ENCODE measurements at places on chromosomes 4 and X.

DNA sequence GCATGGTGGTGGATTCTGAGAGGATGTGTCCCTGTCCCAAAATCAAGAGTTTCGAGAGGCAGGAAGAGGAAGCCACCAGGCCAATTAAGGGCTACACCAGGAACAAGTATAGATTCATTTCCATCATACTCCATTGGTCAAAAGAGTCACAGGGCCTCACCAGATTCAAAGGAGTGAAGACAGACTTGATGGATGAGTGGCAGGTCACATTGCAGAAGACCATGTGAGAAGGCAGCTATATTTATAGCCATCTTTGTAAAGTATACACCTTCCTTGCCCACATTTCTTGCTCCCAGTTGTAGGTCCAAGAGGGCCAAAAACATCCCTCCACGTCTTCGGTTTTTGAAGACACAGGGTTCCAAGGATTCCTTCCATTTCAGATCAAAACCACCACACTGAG, 406.0 kb downstream of the BCOR start:
- no peak for DNase-seq

DNA sequence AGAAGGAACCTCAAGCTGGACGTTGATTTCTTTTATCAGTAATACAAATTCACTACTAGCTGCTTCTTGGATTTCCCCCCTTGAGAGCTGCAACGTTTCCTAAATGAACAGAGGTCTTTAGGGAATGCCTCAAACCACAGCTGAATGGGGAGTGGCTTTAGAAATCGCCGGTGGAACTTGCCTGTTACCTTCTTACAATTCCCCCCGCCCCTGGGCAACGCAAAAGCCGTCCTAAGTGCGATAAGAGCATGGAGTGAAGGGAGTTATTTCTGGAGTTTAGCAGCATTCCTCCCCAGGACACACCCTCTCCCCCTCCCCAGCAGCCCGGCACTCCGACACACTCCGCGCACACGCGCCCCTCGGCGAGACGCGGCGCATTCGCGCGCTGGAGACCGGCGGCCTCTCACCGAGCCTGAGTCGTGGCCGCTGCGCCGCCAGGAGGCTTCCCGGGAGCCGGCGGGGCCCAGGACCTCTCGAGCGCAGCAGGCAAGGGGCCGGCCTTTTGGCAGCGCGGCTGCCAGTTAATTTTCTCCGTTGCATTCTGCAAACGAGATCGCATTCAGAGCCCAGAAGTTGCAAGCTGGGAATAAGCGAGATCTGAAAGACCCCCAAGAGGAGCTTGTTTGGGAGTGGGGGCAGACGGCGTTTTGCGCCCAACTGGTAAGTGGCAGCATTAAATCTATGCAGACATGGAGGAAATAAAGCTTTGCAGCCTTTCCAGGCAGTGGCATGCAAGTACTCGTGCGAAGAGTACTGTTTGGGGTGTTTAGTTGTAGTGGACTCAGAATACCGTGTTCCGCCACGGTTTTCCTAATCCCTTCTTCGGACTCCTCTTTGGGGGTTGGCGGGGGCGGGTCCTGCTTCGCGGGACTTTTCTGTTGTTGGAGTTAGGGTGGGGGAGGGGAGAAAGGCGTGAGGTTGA, 134.7 kb downstream of the PALLD start:
- peak; percentile 23 for DNase-seq

DNA sequence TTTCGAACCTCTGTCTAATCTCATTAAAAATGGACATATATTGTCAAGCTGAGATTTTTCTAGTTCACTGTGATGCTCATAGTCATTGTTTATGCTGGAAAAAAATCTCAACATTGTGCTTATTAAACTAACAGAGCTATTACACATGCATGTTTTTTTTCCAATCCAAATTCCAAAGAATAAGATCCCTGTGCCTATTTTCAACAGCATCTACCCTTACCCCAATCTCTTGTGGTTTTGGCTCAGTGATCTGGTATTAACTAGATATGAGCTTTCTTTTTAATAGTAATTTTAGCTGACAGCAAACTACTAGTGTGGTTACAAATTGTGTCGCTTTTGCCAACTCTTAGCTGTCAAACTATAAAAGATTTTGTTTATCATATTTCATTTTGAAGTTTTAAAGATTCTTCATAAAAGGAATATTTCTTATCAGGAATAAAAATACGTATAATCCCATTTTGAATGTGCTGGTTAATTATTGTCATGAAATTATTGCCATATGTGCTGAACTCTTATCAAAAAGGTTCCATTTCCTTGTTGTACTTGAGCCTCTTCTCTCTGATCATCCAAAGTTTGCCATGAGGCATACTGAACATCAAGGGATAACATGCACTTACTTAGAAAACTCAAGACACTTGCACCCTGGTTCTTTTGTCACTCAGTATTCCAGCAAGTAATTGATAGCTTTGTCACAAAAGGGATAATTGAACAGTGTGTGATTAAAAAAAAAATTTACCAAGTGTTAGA, 241.2 kb downstream of the ARHGAP24 start:
- DNase-seq: no peak

- DNase-seq: peak; percentile 60
These were observed 37.3 kb downstream of the ACOX3 start for GRCh38 chr4:8403173-8403753.

GRCh38 chr4:184420402-184420801, 53.9 kb downstream of the IRF2 start:
- no peak for DNase-seq

DNA sequence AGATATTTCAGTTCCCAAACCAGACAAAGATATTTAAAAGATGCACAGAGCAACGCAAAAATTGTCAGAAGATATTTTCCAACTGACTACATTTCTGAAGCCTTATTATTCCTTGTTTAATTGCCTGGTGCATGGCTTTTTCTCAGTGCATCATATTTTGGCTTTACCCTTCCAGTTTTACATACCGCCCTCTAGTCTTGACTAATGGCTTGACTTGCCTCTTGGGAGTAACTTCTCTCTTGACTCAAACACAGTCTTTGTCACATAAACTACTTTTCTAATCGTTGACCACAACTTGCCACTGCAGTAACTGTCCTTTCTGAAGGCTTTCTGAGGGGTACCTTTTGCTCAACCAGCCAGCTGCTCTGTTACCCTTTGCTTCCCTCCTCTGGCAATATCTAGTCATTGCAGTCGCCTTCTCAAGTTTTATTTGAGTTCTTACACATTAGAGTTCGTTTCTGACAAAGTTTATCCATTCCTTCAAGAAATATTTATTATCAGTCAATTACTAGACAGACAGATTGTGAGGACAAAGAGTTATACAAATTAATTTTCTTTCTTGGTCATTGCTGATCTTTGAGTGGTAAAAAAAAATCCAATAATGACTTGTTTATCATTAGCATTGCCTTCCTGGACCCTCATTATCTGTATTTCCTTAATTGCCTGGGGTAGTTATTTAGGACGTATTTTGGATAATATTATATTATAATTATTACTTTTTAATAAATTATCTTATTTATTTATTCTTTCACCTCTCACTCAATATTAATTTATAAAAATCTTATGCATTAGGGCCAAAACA, 506.9 kb upstream of the PCDH10 start:
- DNase-seq: peak; percentile 5

DNA sequence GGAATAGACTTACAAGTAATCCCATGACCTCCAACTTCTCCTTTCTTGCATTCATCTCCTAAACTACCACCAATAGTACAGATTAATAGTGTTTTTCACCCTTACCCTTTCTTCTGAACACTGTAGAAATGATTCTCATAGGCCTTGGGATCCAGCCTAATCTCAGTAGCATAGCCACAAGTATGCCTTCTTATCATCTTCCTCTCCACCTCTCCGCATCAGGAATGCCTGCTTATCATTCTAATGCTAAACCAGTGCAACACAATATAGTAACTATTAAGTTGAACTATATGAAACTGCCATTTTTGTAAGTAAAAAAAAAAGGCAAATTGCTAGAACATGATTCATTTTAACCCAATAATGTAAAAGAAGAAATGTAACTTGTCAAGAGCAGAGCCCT, 79.5 kb upstream of the IL2 start:
- no peak for DNase-seq

GRCh38 chrX:74613370-74614092, 893 bp downstream of the RLIM start:
- DNase-seq: no peak
